Psoas muscle (tissue), 8 donors: ENCODE measurements at places on chromosomes 2 and 18.
A peak's percentile ranks its signal among the peaks of the same experiment; 100 is the strongest.

DNA sequence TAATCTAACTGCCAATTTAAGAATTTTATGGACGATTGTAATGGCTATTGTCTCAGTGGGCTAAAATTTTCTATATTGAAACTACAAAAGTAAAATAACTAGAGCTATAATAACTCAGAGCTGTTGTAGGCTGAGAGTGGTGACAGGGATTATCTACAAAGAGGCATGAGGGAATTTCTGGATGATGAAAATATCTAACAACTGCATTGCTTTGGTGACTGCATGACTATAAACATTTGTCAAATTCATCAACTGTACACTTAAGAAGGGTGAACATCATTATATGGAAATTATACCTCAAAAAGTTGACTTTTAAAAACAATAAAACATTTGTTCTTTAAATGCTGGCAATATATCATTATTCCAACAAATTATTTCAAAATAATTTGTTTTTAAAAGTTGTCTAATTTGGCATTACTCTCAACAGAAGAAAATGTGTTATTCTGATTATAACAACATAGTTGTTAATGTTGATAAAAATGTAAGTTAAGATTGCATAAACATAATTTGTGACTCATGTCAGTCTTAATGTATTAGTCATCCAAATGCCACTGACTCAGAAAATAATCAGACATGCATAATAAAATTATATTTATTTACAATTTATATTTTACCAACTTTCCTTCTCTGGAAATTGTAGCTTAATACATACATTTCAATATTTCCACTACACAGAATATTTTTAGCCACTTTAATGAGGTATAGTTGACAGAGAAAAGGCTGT is 865.1 kb upstream of the VRK2 start:
- no peak for DNase-seq

- DNase-seq: no peak
These were observed 307.2 kb downstream of the FBXO15 start for GRCh38 chr18:73840319-73840945.

DNA sequence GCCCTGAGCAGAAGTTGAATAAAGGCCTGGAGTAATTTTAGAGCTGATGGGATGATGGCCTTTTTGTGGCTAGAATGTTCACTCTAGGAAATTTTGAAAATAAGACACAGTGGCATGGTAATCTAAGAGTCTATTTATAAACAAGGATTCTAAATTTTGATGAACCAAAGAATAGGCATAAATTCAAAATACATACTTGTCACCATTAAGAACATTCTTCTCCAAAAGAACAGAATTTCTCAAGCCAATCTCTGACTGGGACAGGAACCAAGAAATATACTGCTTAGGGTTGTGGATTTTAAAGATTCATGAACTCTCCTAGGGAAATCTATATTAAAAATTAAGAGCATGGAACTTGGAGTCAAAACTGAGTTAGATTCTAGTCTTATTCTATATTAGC is 98.2 kb upstream of the SETBP1 start:
- no peak for DNase-seq

DNA sequence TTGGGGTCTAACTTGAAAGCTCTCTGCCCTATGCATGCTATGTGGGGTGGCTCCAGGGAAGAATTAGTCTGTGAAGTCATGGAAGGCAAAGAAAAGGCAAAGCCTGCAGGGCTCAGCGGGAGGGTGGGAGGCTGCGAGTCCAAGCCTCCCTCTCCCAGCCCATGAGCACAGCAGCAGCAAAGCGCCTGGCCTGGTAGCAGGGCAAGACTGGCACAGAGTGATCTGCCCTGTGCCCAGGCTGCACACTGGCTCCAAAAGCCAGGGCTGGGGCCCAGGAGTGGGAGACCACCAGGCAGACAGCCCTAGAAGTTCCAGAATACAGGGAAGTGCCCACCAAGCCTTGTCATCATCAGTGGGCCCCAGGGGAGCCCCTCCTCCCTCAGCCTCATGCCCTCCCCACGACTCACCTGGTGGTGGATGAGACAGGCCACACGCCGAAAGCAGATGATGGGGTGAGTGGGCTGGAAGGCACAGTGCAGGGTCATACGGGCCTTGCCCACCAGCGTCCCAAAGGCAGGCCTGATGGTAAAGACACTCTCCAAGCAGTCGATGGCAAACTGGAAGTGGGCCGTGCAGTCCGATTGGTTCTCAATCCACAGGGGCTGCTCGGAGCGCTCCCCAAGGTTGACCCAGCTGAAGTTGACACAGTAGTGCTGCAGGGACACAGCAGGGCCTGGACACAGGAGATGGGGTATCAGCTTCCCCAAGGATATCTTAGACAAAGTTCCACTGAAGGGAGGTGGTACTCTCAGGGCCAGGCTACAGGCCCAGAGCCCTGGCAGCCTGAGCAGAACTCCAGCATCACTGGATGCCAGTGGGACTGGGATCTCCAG is 12.1 kb downstream of the CFAP65 start:
- no peak for DNase-seq

DNA sequence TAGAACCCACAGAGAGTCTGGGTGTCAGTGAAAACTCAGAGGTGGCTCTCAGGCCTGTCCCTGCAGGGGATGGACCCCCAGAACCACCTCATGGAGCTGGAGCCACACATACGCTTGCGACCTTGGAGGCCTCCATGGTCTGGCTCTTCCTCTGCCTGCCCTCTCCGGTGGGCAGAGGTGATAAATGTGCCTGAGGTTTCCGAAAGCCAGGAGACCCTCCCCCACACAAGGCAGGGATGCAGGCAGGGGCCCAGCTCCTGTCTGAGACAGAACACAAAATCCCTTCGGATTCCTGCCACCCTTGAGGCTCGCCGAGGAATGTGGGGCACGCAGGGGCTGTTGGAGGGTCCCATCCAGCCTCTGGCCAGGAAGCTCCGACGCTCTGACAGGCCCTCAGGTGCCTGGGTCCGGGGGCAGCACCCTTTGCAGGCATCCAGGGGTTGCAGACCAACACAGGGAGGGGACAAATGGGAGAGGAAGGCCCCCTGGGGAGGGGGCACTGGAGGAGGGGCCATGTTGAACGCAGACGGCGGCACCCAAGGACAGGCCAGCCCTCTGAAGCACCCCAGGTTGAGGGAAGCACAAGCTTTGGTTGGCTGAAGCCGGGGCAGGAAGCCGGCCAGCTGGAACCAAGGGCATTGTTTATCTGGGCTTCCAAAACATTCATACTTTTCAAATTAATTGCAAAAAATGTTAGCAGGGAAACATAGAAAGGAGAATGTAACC is 4.1 kb upstream of the SNED1 start:
- DNase-seq: no peak

DNA sequence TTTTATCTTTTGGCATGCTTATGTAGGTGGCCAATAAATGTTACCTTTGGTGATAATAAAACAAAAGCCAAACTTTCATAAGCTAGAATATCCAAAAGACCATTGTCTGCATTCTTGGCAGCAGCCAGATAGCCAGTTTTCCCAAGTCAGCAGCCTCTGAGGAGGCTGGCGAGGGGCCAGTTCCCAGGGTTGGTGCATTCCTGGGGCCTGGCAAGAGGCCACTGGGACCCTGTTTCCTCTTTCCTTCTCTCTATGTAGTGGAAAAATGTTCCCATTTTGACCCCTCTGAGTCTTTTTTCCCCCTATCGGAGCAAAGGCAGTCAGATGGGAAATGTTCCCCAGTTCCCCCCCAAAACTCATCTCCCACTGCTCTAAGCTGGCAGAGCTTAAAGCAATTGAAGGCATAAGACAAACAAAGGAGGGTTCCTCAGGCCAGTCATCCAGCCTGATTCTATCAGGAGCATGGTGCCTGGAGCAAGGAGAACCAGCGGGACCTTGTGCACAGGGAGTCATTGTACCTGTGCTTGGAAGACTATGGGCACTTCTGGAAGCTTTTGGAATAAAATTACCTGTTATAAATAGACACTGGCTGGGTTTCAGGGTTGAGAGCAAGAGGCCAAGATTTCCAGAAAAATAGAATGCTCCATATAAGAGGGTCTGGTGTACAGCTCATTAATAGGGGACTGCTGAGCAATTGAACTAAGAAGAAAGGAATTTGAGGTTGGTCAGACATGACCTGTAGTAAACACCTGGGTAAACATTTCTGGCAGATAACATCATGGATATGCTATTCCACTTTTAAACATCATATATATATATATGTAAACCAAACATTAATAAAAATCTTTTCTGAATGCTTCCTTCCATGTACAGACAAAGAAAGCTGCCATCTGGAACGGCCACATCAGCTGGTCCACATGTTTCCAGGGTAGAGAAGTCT is 63.4 kb downstream of the NCKAP5 start:
- peak; percentile 28 for DNase-seq

- DNase-seq: no peak
These were observed 33.8 kb downstream of the INSIG2 start for GRCh38 chr2:118121986-118122524.

GRCh38 chr18:22451796-22452195 is 34.1 kb upstream of the CTAGE1 start:
- no peak for DNase-seq

DNA sequence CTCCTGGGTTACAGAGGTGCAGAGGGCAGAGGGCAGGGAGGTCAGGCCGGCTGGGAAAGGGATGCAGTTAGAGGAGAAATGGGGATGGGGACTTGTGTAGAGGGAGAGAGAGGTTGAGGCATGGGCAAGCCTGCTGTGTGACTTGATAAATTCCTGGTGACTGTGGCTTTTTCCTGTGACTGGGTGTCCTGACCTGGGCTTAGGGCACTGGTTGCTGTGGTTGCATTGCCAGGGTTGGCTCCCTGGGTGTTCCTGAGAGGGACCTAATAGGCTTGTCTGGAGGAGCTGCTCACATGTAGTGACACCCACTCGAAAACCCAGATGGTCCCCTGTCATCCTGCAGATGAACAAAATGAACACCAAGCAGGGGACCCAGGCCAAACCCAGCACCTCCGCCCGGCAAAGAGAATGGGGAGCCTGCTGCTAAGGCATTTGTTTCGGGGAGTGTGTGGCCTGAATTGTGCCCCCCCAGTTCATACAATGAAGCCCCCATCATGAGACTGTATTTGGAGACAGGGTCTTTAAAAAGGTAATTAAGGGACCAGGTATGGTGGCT is 78.6 kb downstream of the VWA3B start:
- no peak for DNase-seq

DNA sequence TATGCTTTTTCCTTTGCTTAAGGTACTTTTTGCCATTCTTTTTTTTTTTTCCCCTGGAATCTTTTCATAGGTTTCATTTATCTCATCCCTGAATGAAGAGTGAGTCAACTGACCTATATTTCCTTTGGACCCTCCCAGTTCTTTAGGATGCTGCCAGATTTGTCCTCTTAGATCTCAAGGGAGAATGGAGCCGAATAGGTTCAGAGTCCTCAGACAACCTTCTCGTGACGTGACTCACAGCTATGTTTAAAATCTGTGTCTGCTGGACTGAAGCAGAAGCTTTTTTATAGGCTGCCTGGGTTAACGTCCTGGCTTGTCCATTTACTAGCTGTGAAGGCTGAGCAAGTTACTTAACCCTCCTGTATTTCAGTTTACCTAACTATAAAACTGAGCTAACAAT is 358.6 kb downstream of the DLGAP1 start:
- no peak for DNase-seq

- DNase-seq: no peak
These were observed 68.8 kb upstream of the CWC22 start for GRCh38 chr2:180075870-180076269.

DNA sequence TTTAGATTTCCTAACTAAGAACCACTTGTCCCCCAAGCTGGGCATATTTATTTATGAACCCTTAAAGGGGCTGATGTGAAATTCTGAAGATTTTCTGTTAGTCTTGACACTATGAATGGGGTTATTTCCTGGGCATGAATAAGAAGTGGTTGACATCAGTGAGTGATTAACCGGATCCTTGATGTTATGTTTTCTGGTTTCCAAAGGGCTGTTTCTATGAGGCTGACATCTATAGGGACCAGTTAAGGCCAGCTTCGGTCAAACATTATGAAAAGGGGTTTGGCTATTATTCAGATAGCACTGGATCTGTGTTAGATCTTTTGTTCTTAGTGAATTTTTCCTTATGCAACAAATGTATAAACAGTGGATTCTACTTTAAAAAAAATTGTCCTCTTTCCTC is 443.7 kb upstream of the SPRED2 start:
- no peak for DNase-seq

GRCh38 chr2:195343942-195344530 is 313.0 kb upstream of the SLC39A10 start:
- DNase-seq: no peak

DNA sequence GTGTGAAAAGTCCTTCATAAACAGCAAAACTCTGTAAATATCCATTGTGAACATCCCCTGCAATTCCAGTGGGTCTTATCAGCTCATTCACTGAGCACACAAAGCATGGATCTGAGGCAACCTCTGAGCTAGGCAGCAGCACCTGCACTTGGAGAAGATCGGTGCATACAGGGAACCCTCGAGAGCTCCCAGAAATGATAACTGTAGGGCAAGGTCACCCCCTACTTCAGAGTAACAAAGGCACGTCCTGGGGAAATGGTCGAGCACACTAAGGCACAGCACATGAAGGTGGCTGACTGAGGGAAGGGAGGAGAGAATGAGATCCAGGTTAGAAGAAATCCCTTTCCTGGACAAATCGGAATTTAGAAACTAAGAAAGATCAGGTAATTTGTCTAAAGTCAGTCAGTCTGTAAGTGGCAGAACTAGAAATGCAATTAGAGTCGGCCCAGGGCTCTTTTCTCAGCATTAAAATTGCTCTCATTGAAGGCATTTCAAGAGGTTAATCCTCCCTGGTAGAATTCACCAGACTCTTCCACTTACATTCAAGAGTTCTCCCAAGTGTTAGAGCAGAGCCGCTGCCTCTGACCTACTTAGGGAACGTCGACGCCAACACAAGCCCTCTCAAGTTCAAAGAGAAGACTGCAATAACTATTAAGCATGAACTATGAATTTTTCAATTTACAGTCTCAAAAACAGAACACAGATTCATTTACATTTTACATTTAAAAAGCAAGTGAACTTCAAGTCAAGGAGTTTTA is 45.9 kb downstream of the PXDN start:
- DNase-seq: no peak

- DNase-seq: no peak
These were observed 169.2 kb downstream of the CDH20 start for GRCh38 chr18:61502472-61502871.

DNA sequence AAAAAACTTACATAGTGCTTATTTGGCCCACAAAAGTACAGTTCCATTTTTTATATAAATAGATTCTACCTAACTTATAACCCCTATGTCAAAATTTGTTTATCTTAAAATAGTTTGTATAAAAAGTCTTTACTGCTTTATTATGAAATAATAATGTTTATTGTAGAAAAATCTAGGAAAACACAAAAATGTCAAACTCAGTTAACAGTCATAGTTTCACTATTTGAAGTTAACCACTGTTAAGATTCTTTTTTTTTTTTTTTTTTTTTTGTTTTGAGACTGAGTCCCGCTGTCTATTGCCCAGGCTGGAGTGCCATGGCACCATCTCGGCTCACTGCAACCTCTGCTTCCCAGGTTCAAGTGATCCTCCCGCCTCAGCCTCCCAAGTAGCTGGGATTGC is 26.5 kb upstream of the ABI2 start:
- no peak for DNase-seq
